ENCODE measurements at places on chromosomes 4 and X.

DNA sequence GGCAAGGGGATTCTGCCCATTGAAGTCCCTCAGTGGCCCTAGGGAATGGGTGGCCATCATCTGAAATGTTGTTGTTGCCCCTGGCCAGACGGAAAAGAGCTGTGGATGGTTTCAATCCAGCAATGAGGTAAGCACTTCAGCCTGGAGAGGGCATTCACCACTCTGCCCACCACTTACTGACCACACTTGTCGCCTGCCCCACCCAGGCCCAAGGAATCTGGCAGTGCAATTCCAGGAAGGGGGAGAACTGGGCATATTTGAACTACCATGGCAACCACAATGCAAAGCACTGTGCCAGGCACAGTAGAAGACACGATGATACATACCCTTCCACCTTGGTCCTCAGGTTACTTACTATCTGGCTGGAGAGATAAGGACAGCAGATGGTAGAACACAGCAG lies 161.6 kb downstream of the PDGFRA start:
- no peak for DNase-seq

DNA sequence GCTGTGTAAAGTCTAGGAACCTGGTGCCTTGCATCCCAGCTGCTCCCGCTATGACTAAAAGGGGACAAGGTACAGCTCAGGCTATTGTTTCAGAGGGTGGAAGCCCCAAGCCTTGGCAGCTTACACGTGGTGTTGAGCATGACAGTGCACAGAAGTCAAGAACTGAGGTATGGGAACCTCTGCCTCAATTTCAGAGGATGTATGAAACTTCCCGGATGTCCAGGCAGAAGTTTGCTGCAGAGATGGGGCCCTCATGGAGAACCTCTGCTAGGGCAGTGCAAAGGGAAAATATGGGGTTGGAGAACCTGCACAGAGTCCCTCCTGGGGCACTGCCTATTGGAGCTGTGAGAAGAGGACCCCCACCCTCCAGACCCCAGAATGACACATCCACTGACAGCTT lies 76.6 kb downstream of the DDX60 start:
- DNase-seq = no peak

- DNase-seq = no peak
These were observed 9.5 kb upstream of the HPGDS start for GRCh38 chr4:94352163-94352562.

DNA sequence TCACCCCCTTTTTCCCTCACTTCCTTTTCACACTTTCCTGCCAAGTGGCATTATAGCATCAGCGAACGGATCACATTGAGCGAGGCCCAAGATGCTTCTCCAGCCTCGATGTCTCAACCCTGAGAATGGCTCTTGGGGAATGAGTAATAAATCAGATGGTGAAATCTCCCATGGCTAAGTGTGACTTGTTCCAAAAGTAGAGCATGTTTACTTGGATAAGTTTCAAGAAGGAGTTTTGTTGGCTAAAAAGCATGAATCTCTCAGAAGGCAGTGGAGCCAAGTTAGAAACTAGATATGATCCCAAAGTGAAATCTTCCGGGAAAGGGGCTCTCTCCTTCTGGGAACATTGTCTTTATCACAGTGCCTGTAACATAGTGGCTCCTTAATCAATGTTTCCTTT lies 316.3 kb downstream of the CAMK2D start:
- no peak for DNase-seq

- no peak for DNase-seq
These were observed 5.4 kb upstream of the SOX3 start for GRCh38 chrX:140510306-140510676.

DNA sequence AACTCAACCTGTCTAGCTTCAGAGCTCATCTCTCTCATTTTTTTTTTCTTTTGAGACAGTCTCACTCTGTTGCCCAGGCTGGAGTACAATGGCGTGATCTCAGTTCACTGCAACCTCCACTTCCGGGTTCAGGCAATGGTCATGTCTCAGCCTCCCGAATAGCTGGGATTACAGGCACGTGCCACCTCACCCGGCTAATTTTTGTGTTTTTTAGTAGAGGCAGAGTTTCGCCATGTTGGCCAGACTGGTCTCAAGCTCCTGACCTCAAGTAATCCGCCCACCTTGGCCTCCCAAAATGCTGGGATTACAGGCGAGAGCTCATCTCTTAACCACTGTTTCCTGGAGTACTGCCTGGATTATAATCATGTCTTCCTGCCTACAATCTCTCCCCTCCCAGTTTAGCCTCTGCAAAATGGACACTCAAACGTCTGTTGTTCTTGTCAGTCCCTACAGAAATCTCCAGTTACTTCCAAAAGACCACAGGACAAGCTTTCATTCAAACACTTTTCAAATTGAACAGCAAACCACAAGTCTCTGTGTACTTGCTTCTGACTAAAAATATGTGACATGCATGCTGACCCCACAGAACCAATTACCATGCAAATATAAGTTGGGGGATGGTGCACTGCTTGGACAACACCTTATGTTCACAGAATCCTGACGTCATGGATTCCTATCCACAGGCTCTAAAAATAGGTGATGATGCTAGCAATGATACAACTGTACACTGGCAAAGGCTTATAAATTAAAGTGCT lies 137.2 kb downstream of the SH3KBP1 start:
- no peak for DNase-seq

- no peak for DNase-seq
These were observed 1019.7 kb downstream of the STPG2 start for GRCh38 chr4:97123573-97123972.

- no peak for DNase-seq
These were observed 1210.6 kb upstream of the PABPC4L start for GRCh38 chr4:135412213-135412612.

DNA sequence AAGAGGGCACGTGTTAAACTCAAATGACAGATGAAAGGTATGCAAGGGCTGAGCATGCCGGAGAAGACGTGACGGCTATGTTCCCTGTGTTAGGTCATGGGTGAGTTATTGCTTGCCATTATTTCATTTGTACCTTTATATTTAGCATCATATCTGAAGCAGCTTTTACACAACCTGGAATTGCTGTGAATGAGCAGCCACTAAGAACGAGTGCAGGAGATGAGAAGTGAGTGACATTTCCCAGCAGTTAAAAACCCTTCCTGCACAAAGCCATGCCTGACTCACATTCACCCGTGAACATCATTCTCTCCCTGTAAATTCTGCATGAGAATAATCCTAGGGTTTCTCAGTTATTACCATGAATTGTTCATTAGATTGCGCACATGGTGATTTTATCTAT lies 433.2 kb upstream of the ZFP42 start:
- DNase-seq = no peak

GRCh38 chrX:154490021-154490413 lies 412 bp downstream of the SLC10A3 start:
- DNase-seq = no peak

GRCh38 chrX:73849073-73849472 lies 286.1 kb downstream of the CHIC1 start:
- DNase-seq = no peak

DNA sequence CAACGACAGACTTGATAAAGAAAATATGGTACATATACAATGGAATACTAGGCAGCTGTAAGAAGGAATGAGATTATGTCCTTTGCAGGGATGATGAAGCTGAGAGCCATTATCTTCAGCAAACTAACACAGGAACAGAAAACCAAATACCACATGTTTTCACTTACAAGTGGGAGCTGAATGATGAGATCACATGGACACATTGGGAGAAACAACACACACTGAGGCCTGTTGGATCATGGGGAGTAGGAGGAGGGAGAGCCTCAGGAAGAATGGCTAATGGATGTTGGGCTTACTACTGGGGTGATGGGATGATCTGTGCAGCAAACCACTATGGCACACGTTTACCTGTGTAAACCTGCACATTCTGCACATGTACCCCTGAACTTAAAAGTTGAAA lies 209.7 kb downstream of the SPRY1 start:
- no peak for DNase-seq

DNA sequence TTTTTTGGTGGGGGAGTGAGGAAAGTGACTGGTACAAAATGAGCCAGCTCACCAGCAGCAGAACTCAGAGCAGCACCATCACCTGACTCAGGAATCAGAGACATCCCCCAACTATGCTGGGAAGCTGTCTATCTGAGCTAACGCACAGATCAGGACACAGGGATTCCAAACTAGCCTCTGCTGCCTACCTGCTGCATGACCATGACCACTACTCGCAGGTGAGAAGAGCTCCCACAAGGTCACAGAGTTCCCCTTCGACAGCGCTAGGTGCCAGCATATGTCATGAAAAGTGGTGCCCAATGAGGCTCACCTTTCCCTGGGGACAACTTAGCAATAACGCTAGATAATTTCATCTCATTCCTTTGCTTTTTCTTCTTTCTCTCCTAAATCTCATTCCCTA lies 662.6 kb upstream of the CPEB2 start:
- no peak for DNase-seq

DNA sequence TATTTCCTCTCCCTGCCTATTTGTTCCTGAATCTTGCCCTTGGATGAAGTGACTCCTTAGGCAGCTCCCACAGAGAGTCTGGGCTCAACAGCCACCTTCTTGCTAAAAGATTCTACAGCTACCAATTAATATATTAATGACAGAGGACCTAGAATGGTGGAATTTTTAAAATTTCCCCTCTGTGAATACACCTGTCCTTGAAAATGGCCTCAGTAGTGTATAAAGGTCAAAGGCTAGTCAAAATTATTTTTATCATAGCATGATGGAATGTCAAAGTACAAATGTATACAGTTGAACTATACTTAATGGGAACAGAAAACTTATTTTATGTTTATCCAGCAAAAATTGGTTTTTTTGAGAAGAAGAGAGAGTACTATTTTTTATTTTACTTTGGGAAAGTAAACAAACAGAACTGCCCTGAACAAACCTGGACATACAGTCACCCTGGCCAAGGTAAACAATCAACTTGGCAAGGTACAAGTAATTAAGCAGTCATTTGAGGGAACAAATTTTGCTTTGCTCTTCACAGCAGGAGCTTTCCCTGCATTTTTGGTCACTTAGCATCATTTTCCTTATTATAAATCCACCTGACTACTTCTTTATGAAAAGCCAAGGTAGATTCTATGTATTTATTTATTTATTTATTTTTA lies 250.8 kb downstream of the INPP4B start:
- DNase-seq = no peak

- no peak for DNase-seq
These were observed 472.8 kb downstream of the ZNF674 start for GRCh38 chrX:46072372-46072771.

- no peak for DNase-seq
These were observed 12.9 kb downstream of the RAB39B start for GRCh38 chrX:155251391-155251790.

- no peak for DNase-seq
These were observed 62.1 kb downstream of the CLCN3 start for GRCh38 chr4:169682372-169683047.

DNA sequence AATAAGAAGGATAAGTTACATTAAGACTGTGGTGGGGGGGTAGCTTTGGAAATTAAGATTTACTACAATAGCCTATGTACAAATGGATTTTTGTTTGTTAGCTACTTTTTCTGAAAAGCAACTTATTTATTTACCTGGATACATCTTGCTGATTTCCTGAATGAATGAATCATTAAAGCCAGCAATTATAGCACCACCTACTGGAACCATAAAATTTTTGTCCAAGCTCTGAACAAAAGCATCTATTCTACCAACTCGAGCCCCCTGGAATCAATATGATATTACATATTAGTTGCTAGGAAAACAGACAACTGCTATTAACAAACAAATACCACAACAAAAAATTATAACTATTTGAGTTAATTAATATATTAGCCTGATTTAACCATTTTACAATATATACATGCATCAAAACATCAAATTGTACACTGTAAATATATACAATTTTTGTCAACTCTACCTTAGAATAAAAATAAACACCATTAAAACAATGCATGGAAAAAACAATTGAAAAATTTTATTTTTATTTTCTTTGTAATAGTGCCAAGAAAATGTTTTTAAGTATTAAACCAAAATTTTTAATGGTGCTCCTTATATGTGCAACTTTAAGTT lies 15.3 kb downstream of the SEPSECS start:
- DNase-seq = peak; percentile 28

- no peak for DNase-seq
These were observed 170.9 kb upstream of the GRIA3 start for GRCh38 chrX:123013141-123013540.

DNA sequence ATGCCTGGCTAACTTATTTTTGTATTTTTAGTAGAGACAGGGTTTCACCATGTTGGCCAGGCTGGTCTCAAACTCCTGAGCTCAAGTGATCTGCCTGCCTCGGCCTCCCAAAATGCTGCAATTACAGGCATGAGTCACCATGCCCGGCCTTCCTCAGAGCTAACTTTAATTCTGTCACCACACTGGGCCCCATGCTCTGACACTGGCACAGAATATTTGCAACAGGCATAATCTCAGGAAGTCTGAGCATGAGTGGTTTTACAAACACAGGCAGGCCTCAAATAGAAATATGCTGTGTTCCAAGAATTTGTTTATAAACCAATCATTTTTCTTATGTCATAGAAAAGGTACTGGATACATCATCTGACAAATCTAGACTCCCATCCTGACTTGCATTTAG lies 32.7 kb upstream of the FAM9C start:
- DNase-seq = no peak

- DNase-seq = no peak
These were observed at the start of gene WAS for GRCh38 chrX:48683411-48683982. Gene WAS, plus strand, starts transcription at chrX:48683799. Its CDS starts 55 bp downstream, at chrX:48683854.

GRCh38 chrX:97524340-97524739 lies 640.6 kb downstream of the RPA4 start:
- no peak for DNase-seq

DNA sequence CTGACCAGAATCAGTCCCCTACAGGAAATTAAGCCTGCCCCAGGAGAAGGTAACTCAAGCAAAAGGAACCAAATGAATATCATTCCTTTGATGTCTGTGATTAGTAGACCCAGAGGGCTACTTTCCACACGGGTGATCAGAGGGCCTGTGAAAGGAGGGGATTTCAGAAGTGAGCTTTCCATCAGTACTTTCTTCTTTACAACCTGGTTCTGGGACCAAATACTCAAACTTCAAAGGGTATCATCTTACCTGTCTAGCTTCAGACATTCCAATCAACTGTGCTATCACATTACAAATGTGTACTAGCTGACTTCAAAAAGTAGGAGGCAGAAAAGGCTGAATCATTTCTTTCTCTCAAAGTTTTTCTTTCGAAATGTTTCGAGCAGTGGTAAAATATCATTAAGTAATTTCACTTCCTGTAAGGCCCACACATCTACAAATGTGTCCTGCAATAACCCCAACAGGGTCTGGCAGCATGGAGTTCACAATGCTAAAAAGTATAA lies 23.9 kb downstream of the ACSL4 start:
- DNase-seq = no peak

- no peak for DNase-seq
These were observed at the start of gene CLTRN for GRCh38 chrX:15664487-15665444. Gene CLTRN, minus strand, starts transcription at chrX:15664805. Its CDS starts 30 bp downstream, at chrX:15664775.

Measured in NCI-H1092 (cell line).